ENCODE measurements at places on chromosomes 4 and X.

DNA sequence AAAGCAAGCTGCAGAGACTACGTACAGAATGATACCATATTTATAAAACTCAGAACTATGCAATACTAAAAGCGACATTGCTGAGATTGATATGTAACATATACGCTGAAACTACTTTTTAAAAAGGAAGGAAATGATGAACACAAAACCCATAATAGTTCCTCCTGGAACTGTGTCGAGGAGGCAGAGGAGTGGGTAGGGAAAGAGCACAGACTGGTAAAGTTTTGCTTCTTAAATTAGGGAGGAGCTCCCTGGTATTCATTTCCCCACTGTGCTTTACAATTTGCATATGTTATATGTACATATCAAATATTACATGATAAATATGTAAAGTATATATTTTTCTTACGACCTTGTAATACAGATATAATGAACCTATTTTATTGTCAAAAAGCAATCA is 13.9 kb downstream of the UFSP2 start:
- DNase-seq = no peak

DNA sequence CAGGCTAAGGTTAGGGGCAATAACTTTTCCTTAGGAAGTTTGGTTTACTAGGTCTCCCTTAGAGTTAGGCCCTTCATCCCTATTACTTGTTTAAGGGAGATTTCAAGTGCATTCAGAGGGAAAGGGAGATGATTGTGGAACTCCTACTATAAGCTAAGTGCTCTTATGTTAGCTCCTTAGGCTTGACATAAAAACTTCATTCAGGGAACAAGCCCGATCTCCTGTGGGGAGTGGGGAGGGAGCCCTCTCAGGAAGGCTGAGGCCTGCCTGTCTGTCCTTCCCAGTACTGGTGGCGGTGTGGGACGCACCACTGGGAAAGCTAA is 8.0 kb downstream of the KLF3 start:
- no peak for DNase-seq

GRCh38 chr4:185587030-185587426 is 51.7 kb upstream of the PDLIM3 start:
- DNase-seq = no peak

- peak; percentile 7 for DNase-seq
These were observed 504 bp upstream of the RBM3 start for GRCh38 chrX:48573690-48574269.

All from left renal pelvis (tissue), 4 donors.